ENCODE measurements at places on chromosomes 4 and X.

DNA sequence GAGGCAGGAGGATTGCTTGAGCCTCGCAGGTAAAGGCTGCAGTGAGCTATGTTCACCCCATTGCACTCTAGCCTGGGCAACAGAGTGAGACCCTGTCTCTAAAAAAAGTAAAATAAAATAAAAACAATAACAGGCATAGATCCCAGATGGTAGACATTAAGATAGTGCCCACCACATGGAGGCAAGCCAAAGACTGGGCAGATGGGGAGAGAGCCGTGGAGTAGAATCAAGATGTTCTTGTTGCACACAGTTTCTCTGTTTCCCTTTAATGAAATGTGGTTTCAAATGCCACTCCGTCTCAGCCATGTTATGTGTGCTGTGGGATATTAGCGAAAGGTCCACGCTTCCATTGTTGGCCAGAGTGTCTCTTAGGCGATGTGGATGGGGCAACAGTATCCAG, 63.8 kb upstream of the TBL1X start:
- no peak for DNase-seq

DNA sequence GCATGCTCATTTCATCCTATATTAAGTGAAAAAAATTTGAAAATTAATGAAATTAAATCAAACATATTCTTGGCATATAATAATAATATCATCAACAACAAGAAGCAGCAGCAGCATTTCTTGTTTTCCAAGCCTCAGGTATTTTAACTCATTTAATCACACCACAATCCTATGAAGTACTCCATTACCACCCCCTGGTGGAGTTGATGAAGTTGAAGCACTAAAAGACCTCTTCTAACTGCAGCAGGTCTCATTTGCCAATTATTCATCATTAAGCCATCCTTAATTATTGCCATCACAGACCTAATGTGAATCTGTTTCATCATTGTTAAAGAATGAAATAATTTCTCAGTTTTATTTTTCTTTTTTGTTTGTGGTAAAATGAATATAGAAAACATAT, 801.4 kb upstream of the GRID2 start:
- DNase-seq = peak; percentile 5

DNA sequence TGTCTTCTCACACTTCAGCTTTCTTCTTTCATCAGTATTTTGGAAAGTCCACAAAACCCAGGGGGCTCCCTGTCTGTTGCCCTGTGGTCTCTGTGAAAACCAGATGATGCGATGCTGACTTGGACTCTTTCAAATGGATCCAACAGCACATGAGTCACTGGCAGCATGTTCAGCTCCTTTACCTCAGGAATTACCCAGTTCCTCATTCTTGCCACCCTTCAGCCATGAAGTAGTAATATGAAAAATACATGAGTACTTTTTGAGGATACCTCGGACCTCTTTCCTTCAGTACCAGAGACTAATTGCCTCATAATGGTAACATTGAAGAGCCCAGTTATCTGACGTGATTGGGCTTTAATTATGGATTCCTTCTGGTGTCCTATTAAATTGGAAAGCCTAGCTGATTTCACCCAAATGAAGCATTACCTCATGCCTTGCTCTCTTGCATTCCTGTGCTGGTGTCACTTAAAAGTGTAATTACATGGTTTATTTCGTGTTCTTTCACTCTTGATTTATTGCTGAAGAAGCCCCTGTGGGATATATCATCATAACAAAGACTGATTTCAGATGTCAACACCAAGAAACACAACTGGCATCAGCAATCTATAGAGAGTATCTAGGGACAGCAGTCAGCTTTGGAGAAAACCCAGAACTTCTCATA, 63.4 kb downstream of the NFKB1 start:
- DNase-seq = peak; percentile 71

DNA sequence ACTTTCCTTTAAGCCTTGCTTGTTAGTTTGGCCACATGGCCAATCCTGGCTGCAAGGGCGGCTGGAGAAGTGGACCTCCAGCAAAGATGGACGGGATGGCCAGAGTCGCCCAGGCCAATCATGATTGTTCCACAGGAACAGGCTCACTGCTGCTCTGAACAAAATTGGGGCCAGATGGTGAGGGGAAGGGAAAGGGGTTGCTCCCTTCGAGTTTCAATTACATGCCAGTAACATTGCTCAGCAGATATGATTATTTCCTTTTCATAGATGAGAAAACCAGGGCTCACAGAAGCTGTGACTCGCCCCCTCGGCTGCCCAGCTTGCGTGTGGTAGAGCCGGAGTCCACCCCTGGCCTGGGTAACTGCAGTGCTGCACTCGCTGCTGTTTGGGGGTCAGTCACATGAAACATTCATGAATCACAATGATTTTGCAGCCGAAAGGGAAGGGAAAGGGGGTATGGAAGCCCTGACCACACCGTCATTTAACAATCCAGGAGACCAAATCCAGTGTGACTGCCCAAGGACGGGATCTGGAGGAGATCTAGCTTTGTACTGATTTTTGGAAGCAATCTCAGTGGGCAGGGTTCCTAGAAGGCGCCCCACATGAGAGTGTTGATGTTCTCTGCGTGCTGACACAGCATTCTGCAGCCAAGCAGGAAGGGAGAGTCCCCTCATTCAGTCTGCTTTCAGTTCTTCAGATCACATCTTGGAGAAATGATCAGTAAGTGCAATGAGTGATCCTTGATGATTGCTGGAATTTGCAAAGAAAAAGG, 77.3 kb upstream of the MSX1 start:
- peak; percentile 57 for DNase-seq

GRCh38 chr4:5489260-5489659, 219.1 kb downstream of the EVC2 start:
- no peak for DNase-seq

DNA sequence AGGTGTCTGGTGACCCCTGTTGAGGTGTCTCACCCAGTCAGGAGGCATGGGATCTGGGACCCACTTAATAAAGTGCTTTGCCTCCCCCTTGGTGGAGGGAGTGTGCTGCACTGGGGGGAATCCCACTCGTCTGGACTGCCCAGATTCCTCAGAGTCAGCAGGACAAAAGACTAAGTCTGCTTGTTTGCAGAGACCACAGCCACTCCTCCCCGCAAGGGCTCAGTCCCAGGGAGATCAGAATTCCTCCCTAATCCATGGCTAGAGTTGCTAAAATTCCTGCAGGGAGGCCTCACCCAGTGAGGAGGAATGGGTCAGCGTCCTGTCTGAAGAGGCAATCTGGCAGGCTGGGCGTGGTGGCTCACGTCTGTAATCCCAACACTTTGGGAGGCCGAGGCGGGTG, 442.2 kb downstream of the PABPC4L start:
- no peak for DNase-seq

DNA sequence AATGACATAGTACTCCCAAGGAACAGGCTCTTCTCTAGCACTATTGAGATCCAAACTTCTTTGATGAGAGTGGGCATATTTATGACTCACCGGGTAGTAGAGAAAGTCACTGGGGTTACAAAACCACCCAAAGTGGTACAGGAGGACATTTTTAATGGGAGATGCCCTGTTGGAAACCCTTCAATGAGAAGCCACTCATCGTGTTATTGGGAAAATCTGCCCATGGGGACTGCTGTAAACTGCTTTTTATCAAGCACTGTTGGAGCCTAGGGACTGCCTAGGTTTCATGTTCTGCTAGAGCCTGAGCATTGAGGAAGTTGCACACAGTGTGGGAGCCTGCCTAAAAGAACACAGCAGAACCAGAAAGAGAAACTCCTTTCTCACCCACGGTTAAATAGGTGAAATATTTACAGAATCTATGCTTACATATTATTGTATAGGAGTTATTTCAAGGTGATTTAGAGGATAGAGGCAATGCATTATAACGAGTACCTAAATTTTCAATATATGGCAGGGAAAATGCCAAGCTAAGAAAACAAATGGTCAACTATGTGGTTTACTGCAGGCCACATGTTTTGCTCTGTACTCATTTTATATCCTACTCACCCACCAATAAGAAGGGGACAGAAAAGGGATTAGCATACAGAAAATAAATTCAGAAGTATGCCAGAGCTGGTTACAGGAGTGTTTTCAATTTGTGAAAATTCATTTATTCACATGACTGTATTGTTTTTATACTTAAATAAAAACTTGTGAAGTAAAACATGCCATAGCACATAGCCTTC, 559.1 kb downstream of the FSTL5 start:
- DNase-seq = peak; percentile 4

- no peak for DNase-seq
These were observed 163.5 kb downstream of the MGST2 start for GRCh38 chr4:139828966-139829664.

- peak; percentile 14 for DNase-seq
These were observed 175.8 kb downstream of the PPP1R2C start for GRCh38 chrX:42602136-42602535.

DNA sequence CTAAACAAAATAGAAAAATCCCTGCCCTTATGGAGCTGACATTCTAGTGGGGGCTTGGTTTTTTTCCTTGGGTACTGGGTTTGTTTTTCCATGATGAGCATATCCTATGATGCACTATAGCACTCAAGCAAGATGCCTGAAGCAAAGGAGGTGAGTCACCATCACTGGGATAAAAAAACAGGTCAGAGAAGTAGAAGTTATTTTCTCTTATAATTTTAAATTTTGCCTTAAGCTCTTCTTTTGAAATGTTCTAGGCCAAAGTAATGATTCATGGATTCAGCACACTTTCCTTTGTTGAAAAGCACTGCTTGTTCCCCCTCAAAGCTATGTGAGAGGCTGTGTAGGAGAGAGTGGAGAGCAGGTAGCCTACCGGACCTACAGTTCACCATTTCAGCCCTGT, 15.2 kb upstream of the CXCL2 start:
- DNase-seq = peak; percentile 81

- no peak for DNase-seq
These were observed 445.2 kb downstream of the RPA4 start for GRCh38 chrX:97328853-97329390.

- DNase-seq = no peak
These were observed 63.6 kb downstream of the SYTL5 start for GRCh38 chrX:38069991-38070390.

DNA sequence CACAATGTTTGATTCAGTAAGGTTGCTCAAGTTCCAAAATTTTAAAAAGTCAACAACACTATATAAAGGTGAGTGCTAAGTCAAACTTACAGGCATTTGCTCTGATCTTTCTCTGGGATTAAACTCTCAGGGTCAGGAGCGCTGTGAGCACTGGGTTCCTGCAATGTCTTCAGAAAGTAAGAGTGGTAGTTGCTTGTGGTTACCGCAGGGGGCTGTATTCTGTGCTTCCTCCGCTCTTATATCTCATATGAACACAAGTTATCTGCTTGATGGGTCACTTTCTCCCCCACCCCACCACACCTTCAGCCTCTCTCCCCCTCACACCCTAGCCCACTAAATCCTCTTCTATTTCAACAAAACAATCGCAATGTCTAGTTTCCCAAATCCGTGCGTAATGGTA, 116.4 kb upstream of the IGSF1 start:
- no peak for DNase-seq

DNA sequence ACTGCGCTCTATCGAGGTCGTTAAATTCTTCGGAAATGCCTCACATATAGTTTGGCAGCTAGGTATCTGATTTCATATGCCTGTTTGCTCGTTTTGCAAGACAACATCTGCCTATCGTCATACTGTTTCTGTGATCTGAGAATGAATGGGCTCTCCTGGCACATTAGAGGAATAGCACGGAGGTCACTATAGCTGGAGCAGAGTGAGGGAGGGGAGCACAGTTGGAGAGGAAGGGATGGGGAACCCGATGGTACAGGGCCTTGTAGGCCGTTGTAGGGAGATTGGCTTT, 552 bp downstream of the IKBKG start:
- DNase-seq = peak; percentile 45

DNA sequence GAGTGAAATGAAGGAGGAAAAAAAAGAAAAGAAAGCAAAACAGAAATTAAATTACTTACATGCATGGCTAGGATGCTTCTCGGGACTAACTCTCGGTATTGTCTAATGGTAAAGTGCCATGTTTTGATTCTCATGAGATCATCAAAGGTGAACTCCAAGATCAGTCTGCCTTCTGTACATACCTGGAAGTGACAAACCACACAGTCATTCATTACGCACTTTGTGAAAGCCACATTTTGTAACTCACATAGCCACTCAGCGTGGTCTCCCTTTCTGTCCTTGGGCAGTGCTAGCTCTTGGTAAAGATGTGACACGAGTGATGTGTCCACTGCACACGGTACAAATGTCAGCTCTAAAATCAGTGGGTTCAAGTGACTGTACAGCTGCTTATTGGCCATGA, 309.8 kb downstream of the LDB2 start:
- no peak for DNase-seq

DNA sequence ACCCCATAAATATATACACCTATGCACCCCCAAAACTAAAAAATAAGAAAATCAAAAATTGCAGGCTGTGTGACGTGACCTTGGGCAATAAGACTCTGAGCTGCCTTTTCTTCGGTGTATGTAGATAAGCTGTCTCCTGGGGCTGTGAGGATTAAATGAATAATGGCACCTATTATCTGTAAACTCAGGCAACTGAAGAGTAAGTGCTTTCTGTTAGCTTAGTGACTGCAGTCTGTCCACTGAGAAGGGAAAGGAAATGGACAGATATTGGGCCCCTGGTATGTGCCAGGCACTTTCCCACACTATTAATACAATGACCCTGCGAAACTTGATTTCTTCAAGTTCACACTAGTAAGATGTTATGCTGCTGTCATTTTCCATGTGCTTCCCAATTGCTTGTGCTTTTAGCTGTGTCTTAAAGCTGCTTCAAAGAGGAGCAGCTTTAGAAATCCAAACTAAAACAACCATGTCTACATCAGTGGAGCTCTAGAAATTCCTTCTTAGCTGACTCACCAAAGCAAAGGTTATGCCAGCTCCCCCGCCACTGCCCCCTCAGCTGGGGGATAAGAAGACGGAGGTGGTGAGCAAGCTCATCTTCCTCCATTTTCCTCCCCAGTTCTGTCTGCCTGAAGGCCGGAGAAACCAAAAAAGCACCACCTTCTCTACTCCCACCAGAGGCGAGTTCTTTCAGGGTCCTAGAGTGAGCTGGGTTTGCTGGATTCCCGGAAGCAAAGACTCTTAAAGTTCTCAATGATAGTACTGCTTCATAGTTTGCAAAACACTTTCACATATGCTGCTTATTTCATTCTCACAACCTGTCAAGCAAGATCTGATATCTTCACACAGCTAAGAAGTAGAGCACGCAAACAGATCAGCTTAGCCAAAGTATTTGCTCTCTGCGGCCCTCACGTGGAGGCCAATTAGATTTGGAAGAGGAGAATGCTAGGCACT, 8.8 kb upstream of the DGAT2L6 start:
- DNase-seq = peak; percentile 62

DNA sequence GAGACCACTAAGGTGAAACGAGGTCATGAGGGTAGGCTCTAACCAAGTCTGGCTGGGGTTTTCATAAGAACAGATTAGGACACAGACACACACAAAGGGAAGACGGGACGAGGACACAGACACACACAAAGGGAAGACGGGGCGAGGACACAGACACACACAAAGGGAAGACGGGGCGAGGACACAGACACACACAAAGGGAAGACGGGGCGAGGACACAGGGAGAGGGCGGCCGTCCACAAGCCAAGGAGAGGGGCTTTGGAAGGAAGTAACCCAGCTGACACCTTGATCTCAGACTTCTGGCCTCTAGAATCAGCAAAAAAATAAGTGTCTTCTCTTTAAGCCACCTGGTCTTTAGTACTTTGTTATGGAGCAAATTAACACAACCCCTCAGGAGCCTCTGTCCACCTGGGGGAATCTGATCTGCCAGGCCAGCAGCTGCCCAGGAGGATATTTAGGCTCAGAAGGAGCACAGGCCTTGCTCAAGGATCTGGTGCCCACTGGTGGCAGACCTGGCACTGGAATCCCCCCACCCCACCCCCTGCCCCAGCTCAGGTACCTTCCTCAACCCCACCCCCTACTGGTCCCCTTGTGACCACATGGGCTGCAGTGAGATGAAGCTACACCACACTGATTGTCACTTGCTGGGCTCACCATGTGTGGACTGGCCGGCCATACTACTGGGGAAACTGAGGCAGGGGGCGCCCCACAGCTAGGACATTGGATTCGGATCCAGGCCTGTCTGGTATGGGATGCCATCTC, 2.8 kb downstream of the ABLIM2 start:
- no peak for DNase-seq

Measured in choroid plexus epithelial cell (primary cell).